ENCODE measurements at places on chromosomes 7 and 10. TPM values are rescaled to one million over a fixed set of nuclear protein-coding genes. Genes with fewer than 3 reads are reported as not detected.
A peak's percentile ranks its signal among the peaks of the same experiment; 100 is the strongest.

- H3K36me3 ChIP-seq = peaks cover 19% of the 10 kb centered on the region
- peaks cover 8% of the 10 kb centered on the region for H3K4me1 ChIP-seq
- H3K27me3 ChIP-seq = no peaks in the 10 kb centered on the region
- no peak for DNase-seq
Measured at GRCh38 chr7:140314573-140315480, 83.5 kb downstream of the SLC37A3 start.

- peak overlapping the region; percentile 67 for H3K27ac ChIP-seq
- DNase-seq = peak; percentile 31
- peaks cover 11% of the 10 kb centered on the region for H3K36me3 ChIP-seq
- no peaks in the 10 kb centered on the region for H3K27me3 ChIP-seq
- no peak overlapping the region for H3K4me3 ChIP-seq
- H3K4me1 ChIP-seq = peaks cover 35% of the 10 kb centered on the region
Measured at GRCh38 chr7:139725077-139725476, 52.7 kb downstream of the HIPK2 start.

GRCh38 chr10:50421026-50421719, 169.9 kb upstream of the ASAH2 start:
- DNase-seq = peak; percentile 36
- no peaks in the 10 kb centered on the region for H3K27me3 ChIP-seq
- peak overlapping the region; percentile 13 for H3K4me3 ChIP-seq
- H3K36me3 ChIP-seq = no peaks in the 10 kb centered on the region
- peak overlapping the region; percentile 93 for H3K27ac ChIP-seq

- H3K4me1 ChIP-seq = no peaks in the 10 kb centered on the region
- H3K27ac ChIP-seq = no peak overlapping the region
- no peaks in the 10 kb centered on the region for H3K36me3 ChIP-seq
- peaks cover 47% of the 10 kb centered on the region for H3K27me3 ChIP-seq
Measured at GRCh38 chr7:162632-163297, 29.6 kb upstream of the FAM20C start.

- H3K27me3 ChIP-seq = no peaks in the 10 kb centered on the region
- no peak for DNase-seq
- H3K27ac ChIP-seq = no peak overlapping the region
- peaks cover 57% of the 10 kb centered on the region for H3K4me1 ChIP-seq
- H3K4me3 ChIP-seq = no peak overlapping the region
- no peaks in the 10 kb centered on the region for H3K36me3 ChIP-seq
Measured at GRCh38 chr7:135447748-135448147, 62.2 kb downstream of the CNOT4 start.

GRCh38 chr7:155930061-155930460, 117.8 kb upstream of the SHH start:
- no peak overlapping the region for H3K4me3 ChIP-seq
- DNase-seq = no peak
- H3K36me3 ChIP-seq = no peaks in the 10 kb centered on the region
- peaks cover 3% of the 10 kb centered on the region for H3K4me1 ChIP-seq

GRCh38 chr7:112290065-112290464, 83.6 kb downstream of the ZNF277 start:
- peaks cover 9% of the 10 kb centered on the region for H3K4me1 ChIP-seq
- H3K27ac ChIP-seq = no peak overlapping the region
- H3K27me3 ChIP-seq = no peaks in the 10 kb centered on the region
- no peak overlapping the region for H3K4me3 ChIP-seq
- DNase-seq = no peak

The MBL2 gene
- not detected for polyA plus RNA-seq

Data from naive B cell (primary cell).